ENCODE measurements at places on chromosomes 6 and 20. TPM values are rescaled to one million over a fixed set of nuclear protein-coding genes. Genes with fewer than 3 reads are reported as not detected.

The TBC1D22B gene
- total RNA-seq, result 17.2 TPM

DNA sequence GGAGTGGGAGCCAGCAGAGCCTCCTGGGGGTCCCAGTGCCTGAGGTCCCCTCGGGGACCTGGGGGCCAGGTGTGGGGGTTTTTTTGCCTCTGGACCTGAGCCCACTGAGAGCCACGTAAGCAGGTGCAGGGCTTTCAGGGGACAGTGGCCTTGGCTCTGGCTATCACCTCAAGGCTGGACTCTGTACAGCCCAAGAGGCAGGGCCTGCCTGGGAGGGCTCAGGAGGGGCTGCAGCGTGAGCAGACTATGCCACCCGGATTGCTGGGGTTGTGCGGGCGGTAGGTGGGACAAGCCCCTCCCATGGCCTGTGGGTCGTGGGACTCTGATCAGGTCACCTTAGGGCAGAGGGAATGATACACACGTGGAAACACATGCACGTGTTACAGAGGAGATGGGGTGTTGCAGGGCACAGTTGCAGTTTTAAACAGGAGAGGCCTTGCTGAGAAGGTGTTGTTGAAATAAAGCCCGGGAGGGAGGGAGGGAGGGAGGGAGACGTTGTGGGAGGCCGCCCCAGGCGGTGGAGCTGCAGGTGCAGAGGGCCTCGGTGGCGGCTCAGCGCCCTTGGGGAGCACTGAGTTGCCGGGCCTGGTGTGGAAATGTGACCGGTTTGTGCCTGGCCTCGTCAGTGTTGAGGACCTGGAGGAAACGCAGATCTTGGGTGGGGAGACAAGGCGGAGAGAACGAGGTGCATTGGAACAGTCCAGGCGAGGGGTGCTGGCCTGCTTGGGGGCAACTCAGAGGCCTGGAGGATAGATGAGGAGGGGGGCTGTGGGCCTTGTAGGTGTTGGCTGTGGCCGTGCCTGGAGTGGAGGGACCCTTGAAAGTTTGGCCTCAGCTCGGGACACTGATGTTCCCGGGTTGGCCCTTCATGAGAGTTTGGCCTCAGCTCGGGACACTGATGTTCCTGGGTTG lies 2.3 kb downstream of the TCEA2 start:
- DNase-seq, result peak; percentile 76
- H3K36me3 ChIP-seq, result peaks cover 5% of the 10 kb centered on the region
- peaks cover 47% of the 10 kb centered on the region for H3K4me1 ChIP-seq
- H3K27ac ChIP-seq, result peak overlapping the region; percentile 88
- peak overlapping the region; percentile 76 for H3K4me3 ChIP-seq
- H3K27me3 ChIP-seq, result no peaks in the 10 kb centered on the region

DNA sequence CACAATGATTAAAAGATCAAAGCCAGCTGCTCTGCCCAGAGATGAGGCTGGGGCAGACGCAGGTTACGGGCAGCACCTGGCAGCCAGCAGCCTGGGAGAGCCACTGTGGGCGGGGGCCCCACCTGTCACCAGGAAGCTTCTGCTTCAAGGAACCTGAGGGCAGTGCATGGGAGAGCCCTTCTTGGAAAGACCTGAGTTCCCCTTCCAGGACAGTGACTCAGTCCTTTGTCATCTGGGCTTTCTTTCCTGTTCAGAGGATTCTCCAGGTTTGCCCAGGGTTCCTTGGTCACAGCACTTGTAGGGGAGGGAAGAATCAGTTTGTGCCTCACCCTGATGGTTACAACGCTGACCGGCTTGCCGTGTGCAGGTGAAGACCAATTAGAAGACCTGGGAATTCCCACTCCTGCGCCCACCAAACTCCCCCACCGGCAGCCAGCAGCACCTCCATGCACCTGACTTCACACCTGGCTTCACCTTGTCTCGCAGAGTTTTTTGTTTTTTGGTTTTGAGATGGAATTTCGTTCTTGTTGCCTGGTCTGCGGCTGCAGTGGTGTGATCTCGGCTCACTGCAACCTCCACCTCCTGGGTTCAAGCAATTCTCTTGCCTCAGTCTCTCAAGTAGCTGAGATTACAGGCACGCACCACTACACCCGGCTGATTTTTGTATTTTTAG lies 2.0 kb downstream of the ZBP1 start:
- peak overlapping the region; percentile 78 for H3K4me3 ChIP-seq
- peaks cover 14% of the 10 kb centered on the region for H3K27me3 ChIP-seq
- DNase-seq, result peak; percentile 73
- peaks cover 19% of the 10 kb centered on the region for H3K36me3 ChIP-seq
- peak overlapping the region; percentile 87 for H3K27ac ChIP-seq

The OR11A1 gene
- total RNA-seq, result not detected

- H3K36me3 ChIP-seq, result no peaks in the 10 kb centered on the region
- H3K27me3 ChIP-seq, result no peaks in the 10 kb centered on the region
- DNase-seq, result no peak
Measured at GRCh38 chr6:166697113-166697512, 70.1 kb upstream of the RPS6KA2 start.

The GPLD1 gene
- total RNA-seq, result 0.44 TPM

DNA sequence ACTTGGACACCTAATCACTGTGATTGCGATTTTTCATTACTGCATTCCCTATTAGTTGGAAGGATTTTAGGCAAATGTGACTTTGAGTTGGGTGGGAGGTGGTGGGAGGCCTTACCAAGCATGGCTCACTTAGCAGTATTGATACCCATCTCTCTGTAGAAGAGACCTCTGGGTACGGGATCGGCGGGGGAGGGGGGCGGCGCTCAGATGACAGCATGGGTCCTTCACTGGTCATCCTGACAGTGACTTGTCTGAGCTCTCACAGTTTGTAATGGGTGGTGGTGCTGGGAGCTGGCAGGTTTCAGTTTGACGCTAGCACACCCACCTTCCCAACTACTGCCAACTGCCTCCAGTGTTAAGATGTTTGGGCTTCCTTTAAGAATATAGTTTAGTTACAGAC lies 231.4 kb downstream of the ARID1B start:
- peak; percentile 34 for DNase-seq
- no peak overlapping the region for H3K4me3 ChIP-seq
- no peak overlapping the region for H3K27ac ChIP-seq
- no peaks in the 10 kb centered on the region for H3K36me3 ChIP-seq

The C20orf144 gene
- 0.26 TPM for total RNA-seq

DNA sequence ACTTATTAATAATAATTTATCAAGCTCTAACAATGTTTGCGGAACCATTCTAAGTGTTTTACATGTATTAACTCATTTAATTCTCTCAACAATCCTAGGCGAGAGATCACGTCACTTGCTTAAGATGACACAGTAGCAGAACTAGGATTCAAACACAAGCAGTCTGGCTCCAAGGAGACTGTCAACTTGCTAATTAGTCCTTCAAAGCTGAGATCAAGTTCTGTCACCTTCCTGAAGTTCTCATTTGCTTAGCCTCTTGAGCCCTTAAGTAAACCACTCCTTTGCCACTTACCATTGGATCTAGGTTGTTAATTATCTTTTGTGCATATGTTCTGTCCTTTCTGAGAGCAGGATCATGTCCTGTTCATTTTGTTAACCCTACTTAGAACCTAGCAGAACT lies 14.1 kb downstream of the FKBP5 start:
- H3K27me3 ChIP-seq, result no peaks in the 10 kb centered on the region
- peak; percentile 52 for DNase-seq
- H3K4me1 ChIP-seq, result peaks cover 56% of the 10 kb centered on the region
- peaks cover 25% of the 10 kb centered on the region for H3K36me3 ChIP-seq
- H3K27ac ChIP-seq, result no peak overlapping the region
- no peak overlapping the region for H3K4me3 ChIP-seq

DNA sequence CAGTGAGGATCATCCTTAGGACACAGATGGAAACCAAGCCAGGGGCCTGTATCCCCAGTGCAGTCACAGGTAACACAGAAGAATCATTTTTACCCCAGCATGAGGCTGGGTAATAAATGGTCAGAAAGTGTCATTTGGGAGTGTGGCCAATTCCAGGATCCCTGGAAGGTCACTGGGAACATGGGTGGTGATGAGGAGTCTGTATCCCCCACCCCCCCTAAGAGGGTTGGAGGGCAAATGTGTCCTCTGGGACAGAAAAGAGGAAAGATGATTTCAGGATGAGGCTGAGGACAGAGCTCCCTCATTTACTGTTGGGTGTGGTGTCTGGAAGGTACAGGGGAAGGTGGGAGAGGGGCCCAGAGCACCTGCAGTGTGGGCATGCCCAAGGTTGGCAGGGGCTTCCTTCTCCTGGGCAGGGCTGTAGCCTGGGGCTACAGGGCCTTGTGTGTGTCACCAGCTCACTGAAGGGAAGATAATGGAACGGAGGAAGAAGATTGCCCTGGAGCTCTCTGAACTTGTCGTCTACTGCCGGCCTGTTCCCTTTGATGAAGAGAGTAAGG lies 34.5 kb downstream of the PLCG1 start:
- peaks cover 25% of the 10 kb centered on the region for H3K4me1 ChIP-seq
- no peaks in the 10 kb centered on the region for H3K27me3 ChIP-seq
- H3K27ac ChIP-seq, result peak overlapping the region; percentile 38
- H3K36me3 ChIP-seq, result peaks cover 73% of the 10 kb centered on the region
- no peak overlapping the region for H3K4me3 ChIP-seq

DNA sequence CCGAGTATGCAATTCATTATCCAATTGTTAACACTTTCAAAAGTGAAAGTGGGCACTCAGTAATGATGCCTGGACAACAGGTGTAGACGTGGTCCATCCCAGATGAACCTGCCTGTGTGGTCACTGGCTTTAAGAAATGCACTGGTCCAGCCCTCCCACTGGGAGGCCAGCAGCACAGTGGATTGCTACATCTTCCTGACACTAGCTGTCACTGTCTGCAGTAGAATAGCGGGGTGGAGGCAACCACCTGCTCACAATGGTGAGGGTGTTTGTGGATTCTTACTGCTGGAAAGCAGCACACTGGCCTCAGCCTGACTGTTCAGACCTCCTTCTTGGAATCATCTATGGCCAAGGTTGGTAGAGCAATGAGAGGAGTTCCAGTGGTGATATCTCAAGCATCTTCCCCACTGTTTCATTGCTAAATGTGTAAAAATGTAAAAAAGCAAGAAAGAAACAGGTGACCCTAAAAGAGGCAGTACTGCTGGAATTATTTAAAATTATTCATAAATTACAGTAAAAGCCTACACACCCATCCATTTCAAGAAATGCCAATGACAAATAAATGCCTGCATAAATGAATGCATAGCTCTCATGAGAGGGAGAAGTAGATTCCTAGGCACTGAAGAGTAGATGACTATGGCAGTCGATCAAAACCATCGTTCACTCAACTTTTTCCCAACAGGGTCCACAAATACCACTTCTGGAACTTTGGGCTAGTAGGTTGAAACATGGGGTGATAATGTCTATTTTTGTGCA lies 228.0 kb upstream of the PLN start:
- no peak overlapping the region for H3K4me3 ChIP-seq
- DNase-seq, result no peak
- H3K27me3 ChIP-seq, result peaks cover 6% of the 10 kb centered on the region
